ENCODE measurements at places on chromosomes 1 and 21.

- no peak for DNase-seq
Measured at GRCh38 chr1:114468710-114469468, 42.1 kb downstream of the TRIM33 start.

DNA sequence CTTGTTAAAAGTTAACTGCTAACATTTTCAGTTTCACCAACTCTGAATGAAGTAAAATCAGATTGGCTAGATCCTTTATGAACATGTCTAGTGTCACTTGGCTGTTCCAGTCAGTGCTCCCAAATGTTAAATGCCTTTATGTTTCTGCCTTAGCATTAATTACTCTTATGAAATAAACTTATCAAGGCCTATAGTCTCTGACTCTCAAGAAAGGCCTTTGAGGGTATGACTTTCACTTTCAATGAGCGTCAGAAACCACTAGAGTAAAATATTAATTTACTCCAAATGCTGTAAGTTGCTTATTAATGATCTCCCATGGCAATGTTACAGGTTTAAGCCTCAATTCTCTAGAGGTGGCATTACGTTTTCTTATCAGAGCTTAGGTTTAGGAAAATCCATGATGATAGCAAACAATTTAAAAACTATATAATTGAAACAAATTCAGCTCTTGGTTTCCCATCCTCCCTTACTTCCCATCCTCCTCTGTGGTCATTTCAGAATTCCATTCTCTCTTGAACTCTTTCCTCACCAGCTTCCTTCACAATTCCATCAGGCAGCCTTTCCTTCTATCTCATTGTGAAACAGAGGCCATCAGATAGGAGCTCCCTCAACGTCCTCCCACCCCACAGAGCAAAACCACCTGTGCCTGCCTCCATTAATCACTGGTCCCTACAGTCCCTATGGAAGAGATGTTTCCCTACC is 108.6 kb upstream of the COP1 start:
- DNase-seq, result no peak

- DNase-seq, result no peak
Measured at GRCh38 chr21:42809577-42810475, 69.5 kb downstream of the WDR4 start.

DNA sequence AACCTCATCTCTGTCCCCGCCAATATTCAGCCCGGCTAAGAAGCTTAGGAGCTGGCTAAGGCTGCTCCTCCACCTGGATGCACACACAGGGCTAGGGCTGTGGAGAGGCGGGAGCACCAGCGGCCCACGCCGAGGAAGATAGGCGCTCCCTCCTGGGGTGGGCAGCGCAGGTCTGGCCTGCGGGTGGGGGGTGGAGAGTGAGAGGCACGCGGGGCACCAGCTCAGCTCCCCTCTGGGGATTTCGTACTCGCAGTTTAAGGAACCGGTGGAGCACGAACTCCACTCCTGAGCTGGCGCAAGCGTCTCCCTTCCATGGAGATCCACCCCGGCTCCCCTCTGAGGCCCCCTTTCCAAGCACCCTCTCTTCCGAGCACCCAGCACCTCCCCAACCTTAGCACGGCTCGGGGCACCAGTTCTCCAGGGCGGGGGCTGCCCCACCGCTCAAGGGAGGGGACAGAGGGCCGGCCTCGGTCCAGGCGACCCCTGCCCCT is 433 bp upstream of the KAZN start:
- DNase-seq, result no peak

DNA sequence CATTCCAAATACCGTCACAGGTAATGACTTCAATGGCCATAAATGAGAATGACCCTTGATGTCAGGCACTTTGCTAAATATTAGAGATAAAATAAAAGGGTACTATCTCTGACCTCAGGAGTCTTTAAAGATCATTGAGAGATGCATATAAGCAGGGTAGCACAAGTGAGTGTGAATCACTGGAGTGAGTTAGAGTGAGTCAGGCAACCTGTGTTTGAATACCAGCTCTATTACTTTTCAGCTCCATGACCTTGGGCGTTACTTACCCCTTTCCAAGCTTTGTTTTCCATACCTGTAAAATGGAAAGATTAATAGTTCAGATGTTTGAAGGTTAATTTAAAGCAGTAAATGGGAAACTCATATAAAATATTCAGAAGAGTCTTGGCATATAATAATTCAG is 1058.0 kb upstream of the ADGRL4 start:
- no peak for DNase-seq

DNA sequence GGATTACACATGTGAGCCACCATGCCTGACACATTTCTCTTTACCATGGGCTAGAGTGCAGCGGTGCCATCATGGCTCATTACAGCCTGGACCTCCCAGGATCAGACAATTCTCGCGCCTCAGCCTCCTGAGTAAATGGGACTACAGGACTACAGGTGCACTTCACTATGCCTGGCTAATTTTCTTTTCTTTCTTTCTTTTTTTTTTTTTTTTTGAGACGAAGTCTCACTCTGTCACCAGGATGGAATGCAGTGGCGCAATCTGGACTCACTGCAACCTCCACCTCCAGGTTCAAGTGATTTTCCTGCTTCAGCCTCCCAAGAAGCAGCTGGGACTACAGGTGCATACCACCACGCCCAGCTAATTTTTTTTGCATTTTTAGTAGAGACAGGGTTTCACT is 14.8 kb upstream of the KIF1B start:
- DNase-seq, result no peak

- no peak for DNase-seq
Measured at GRCh38 chr1:6084781-6085495, 39.2 kb downstream of the KCNAB2 start.

- DNase-seq, result no peak
Measured at GRCh38 chr1:227732586-227733308, 2.4 kb downstream of the JMJD4 start.

- no peak for DNase-seq
Measured at GRCh38 chr1:91640877-91641526, 140.4 kb downstream of the CDC7 start.

DNA sequence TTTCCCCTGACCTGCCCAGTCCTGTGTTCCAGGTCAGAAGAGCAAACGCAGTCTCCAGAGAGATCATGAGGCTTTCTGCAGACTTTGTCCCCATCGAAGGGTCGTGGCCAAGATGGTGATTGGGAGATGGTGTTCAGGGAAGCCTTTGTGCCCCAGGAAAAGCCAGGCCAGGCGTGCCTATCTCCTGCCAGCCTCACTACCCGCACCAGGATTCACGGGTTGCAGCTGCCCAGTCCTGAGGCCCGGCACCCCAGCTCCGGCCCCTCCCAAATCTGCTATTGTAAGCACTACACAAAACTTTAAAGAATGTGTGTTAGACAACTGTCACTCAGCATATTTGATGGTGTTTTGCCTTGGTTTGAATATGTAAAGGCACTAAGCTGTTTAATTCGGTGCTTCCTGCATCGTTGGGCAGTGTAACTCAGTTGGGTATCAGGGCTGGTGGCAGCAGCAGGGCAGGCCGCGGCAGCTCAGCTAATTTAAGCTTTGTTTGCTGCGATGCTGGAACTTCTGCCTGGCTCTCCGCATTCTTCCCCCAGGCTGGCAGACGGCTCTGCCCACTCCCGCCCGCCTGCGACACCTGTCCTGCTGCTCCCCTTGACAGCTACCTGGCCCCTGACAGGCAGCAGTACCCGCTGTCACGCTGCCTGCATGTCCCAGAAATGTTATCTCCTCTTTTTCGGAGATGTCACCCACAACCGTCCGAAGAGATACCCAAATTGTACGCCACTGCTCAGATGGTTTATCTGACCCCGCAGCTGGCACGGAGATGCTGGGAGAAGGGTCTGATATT is 209.0 kb upstream of the VAMP3 start:
- no peak for DNase-seq

GRCh38 chr1:160781914-160782689 is 13.9 kb upstream of the LY9 start:
- DNase-seq, result no peak

DNA sequence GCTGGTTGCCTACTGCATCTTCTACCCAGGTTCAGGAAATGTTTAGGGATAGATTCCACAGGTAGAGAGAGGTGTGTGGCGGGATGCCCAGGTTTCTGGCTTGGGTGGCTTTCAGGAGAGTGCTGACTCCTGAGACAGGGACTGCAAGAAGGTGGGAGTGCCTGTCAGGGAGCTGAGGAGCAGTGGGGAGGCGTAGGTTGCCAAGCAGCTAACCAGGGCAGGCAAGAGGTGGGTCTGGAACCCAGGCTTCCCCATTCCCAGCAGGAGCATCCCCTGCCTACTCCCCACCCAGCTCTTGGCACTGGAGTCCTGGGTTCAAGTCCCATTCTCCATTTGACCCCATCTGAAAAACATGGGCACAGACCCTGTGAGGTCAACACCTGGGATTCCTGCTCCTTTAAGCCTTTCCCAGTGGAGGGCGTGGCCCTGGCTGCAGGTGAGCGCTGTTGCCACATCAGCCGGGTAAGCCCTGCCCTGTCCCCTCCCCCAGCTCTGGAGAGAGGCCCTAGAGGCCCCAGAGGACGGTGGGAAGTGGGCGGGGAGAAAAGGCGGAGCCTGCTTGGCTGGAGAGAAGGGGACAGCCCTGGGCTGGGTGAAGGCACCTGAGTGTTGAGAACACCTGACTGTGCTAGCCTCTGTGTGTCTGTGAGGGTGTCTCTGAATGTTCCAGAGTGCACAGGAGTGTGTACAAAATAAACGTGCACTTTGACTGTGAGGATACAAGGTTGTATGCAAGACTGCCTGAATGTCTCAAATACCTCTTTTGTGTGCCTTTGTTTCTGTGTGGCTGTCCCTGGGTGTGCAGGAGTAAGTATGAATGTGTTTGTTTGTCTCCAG is 14.0 kb upstream of the SYNC start:
- no peak for DNase-seq

DNA sequence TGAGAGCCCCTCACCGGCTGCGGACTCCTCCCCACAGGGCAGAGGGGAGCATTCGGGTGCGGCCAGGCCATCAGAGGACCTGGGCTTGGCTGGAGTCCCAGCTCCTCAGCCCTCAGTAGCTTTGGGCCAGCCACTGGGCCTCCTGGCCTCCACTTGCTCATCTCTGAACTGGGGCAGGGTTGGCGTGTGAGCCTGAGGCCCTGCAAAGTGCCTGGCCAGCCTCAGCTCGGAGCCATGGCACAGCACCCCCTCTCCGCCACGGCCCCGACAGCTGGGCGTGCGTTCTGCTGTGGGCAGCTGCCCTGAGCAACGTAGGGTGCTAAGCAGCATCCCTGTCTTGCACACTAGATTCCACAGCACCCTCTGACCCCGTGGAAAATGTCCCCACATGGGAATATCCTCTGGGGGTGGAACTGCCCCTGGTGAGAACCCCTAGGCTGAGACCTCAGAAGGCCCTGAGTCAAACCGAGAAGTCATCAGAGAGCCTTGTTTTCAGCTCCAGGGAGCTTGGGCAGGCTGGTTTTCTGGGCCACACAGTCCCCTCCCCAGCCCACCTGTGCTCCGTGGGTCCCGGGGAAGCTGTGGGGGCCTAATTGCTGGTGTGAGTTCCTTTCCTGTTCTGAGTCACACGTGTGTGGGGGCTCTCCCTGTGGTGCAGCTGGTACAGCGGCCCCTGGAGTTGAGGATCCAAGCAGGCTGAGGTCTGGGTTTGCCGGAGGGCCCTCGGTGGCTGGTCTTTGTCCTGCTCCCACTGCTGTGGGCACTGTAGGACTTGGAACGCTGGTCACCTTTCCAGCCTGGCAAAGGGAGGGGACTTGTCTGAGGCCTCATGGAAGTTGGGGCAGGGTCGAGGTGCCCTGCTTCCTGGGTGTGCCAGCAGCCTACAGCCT is 24.5 kb downstream of the TP73 start:
- DNase-seq, result no peak

DNA sequence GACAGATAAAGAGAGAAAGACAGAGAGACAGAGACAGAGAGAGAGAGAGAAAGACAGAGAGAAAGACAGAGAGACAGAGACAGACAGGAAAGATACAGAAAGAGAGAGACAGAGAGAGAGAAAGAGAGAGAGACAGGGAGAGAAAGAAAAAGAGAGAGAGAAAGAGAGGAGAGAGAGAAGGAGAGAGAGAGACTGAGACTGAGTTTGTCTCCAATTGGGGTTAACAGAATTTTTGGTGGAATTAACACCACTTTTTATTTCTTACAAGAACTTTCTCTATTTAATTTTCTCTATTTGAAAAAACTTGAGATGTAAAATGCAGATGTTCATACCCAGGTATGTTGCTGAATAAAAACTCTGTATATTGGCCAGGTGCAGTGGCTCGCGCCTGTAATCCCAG is 56.6 kb downstream of the FMN2 start:
- no peak for DNase-seq

DNA sequence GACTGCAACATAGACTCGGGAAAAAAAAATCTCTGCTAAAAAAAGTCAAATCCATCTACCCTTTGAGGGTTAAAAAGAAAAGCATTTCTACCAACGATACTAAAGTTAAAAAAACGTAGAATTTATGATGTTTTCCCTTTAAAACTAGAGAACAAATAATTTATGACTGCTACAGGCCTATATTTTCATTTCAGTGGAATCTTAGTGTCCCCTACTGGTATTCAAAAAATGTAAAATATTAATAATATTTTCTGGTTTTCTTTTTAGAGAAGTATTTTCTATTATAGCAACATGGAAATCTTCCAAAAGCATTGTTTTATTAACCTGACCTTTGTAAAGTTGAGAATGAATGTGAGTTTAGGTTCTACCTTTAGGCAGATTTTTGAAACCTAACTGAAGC is 1582.2 kb downstream of the MRPL39 start:
- DNase-seq, result no peak

DNA sequence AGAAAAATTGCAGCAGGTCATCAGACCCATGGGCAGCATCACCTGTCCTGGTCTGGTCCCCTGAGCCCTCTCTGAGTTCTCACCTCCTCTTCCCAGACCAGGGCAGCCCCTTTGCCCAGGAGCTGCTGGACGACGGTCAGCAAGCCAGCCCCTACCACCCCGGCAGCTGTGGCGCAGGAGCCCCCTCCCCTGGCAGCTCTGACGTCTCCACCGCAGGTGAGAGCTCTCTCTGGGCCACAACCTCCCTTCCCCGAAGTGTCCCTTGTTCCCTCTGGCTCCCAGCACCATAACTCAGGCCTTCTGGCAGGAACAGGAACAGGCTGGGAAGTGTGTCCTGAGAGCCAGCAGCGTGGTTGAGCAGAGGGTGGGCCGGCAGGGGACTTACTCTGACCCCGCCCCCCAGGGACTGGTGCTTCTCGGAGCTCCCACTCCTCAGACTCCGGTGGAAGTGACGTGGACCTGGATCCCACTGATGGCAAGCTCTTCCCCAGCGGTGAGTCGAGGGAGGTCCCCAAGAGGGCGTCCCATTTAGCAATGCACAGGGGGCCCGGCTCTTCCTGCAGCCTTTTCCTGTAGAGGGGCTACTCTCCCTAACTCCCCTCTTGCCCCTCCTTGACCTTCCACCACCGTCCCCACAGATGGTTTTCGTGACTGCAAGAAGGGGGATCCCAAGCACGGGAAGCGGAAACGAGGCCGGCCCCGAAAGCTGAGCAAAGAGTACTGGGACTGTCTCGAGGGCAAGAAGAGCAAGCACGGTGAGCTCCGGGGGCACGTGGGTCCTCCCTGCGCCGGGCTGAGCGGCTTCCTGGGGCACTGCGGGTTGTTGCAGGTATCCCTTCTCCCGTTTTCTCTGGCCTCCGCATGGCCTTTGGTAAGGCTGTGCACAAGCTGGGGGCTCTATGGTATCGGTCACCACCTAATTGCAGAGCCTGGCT is 2.4 kb downstream of the ELF3 start:
- no peak for DNase-seq

All from hepatic stellate cell (primary cell).